ENCODE measurements at places on chromosomes 4 and X.

- no peak for DNase-seq
These were observed 18.5 kb upstream of the CXCL8 start for GRCh38 chr4:73721909-73722308.

DNA sequence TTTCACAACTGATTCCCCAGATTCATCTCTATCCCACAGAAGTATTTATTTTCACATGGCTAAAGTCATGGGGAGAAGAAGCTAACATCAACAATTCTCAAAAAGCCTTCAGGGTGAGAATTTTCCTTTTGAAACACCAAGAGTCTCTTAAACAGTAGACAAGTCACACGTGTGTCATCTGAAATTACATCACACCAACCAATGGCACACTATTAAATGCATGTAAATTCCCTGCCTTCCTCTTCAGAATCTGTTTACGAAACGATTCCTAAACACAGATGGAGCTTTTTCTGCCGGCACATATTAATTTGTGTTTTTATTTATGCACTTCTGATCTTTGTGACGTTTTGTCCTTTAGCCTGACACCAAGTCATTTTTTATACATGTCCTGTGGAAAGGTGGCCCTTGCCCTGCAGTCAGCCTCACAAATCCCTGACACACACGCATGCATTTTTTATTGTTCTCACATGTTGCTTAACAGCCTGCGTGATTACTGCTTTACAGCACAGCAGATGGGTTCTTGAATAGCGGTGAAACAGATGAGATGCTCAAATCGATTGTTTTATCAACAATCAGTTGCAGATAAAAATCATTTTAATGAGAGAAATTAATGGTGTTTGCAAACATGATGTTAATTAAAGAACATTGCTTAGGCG is 735.9 kb upstream of the TENM3 start:
- no peak for DNase-seq

GRCh38 chrX:107979534-107979933 is 2.6 kb downstream of the TEX13B start:
- no peak for DNase-seq

DNA sequence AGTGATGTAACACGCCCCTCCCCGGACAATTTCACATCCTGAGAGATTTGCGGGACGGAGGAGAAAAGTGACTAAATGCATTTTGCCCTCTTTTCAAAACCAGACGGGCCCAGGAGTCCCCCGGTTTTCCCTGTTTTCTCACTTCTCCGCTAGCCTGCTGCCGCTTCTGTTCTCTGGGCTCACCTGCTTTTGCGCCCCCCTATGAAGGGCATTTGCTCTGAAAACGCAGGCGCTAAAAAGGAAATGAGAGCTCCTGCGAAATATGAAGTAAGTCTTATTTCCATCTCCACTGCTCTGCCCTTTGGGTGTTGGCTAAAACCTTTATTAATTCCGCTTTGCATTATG is 613 bp upstream of the TMEM47 start:
- no peak for DNase-seq

DNA sequence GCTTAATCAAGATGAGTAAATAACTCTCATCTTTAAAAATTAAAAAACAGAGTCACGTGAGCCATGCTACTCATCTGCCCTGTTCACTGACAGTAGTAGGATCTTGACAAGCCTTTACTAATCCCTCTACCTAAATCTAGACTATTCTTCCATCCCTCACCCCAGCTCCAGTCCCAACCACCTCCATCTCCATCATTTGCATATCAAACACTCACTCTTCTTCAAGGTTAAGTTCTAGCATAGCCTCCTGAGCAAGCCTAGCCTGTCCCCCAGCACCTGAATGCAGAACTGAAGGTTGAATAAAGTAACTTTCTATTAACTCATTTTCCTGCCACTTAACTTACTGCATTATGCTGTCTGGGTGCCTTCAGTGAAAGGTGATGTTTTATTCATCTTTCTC is 72.5 kb downstream of the YIPF7 start:
- DNase-seq: no peak

- DNase-seq: no peak
These were observed 269.2 kb downstream of the FSTL5 start for GRCh38 chr4:161894493-161895167.

DNA sequence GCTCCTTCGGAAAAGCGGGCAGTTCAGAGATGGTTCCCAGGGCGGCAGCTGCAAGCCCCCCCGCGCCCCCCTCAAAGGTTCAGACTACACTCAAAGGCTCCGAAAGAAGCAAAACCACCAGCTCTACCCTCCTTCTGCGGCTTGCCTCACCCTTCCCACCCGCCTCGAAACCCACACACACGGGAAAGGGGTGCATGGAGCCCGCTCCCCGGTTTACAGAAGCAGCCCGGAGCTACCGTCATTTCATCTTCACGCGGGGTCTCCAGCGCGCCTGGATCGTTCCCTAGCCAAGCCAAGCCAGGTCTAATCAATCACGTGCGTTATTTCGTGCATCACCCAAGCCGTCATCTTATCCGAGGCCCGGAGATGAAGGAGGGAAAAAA is 1.2 kb downstream of the NLGN4X start:
- no peak for DNase-seq

DNA sequence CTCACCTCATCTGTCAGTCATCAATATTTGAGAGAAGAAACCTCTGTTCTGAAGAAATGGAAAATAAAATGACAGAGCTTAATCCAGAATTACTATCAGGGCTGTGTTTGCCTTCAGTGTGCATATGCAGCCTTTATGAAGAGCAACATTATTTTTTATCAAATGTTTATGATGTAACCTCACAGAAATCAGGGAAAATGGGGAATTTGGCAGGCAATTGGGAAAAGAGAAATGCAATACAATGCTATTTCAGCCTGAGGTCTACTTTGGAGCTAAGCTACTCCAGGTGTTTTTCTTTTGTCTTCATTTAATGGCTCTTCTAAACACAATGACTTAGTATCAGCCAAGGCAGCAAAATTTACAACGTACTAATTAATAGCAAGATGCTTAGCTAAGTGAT is 241.1 kb upstream of the TET2 start:
- DNase-seq: no peak

- DNase-seq: no peak
These were observed 127.8 kb downstream of the KCTD8 start for GRCh38 chr4:44320833-44321232.

GRCh38 chr4:156312261-156312847 is 358.7 kb upstream of the CTSO start:
- DNase-seq: no peak

DNA sequence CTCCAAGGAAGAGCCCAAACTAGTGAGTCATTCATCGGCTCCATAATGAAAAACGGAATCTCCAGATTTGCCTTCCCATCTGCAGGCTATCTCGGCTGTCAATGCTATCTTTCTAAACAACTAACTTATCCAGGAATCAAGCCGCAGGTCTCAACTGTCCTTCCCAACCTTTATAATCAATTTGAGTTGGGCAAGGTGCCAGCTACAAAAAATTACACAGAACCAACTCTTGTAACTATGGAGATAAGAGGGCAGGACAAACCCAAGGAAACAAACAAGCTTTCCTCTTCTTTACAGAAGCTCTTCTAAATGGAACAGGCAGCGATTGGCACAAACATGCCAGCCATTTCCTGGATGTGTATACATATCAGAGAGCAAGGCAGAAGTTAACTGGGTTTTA is 61.2 kb upstream of the RAI2 start:
- DNase-seq: no peak

DNA sequence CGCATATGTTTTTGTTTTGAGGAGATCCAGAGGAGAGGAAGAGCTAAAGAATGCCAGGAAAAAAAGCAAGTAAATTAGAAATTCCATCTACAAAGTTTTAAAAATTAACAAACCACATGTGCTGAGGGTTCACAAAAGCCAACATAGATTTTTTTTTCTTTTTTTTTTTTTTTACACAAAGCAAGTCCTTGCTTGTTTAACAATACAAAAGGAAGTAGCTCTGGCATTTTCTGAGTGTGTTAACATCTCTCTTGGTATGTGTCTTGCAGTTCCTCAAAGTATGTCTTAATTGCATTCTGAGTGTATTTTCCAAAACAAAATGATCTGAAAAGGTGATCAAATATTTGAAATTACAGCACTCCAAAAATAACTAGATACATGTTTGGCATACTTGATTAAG is 1682.7 kb upstream of the AGA start:
- DNase-seq: no peak

DNA sequence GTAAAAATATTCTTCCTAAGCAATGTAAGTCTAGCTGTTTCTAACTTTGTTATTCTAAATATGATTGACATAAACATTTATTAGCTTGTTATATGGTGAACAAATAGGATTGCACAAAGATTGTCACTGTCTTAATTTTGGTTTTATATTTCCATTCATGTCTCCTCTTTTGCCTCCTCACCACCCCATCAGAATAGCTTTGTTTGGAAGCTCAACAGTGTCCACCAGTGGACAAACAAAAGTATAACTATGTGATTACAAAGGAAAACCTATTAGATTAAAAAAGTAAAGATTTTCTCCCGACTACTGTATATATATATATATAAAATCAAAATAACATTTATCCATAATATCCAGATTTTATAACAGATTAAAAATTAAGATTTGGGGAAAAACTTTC is 468.2 kb downstream of the ZIC3 start:
- no peak for DNase-seq

DNA sequence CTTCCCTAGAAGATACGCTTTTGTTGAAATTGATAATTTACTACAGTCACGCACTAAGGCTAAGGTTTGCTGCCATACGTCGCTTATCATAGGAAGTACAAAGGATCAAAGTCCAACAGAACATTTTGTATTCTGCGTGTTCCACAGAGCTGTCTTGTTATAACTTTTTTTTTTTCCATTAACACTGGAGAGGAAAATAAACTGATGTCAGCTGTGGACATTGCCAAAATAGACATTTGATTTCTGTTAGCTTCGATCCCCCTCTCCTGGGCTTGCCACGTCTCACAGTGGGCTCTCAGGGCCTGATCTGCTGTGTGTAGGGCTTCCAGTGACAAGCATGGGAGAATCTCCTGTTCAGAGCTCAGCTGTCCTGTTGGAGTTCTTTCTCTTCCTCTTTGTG is 93.3 kb downstream of the SPATA18 start:
- DNase-seq: no peak

DNA sequence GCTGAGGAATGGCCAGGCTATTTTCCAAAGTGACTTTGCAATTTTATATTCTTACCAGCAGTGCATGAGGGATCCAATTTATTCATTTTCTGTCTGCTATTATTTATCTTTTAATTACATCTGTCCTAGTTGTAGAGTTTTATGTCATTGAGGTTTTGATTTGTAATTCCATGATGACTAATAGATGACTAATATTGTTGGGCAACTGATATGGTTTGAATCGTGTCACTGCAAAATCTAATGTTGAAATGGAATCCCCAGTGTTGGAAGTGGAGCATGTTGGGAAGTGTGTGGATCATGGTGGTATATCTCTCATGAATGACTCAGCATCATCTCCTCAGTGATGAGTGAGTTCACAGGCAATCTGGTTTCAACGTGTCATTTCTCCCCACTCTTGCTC is 201.5 kb downstream of the TBX22 start:
- DNase-seq: no peak

GRCh38 chr4:24468071-24468470 is 116.3 kb downstream of the DHX15 start:
- DNase-seq: no peak

GRCh38 chr4:122718281-122718680 is 14.2 kb upstream of the BBS12 start:
- no peak for DNase-seq

GRCh38 chr4:138706201-138706600 is 309.4 kb upstream of the NOCT start:
- DNase-seq: no peak

DNA sequence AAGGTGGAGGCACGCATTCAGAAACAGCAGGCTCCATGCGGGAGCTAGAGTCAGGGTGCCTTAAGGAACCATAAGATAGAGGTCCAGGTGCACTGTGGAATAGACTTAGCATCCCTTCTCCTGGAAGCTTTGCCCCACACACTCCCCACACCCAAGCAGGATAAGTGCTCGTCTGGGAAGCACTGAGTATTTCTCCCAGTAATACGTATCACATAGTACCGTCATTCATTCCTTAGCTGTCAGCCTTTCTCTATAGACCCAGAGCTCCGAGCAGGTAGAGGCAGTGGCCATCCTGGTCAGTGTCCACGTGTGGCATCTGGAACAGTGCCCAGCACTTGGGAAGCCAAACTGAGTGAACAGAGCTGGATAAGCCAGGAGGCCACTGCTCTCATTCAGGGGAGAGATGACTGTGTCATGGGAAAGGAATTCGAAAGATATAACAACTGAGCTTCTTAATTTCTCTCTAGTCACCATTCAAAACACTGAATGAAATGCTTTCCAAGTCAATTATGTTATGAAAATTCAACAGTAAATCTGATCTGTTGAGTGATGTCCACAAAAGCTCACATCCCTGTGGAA is 9.9 kb downstream of the APBB2 start:
- no peak for DNase-seq

GRCh38 chrX:69613946-69614345 is 2.0 kb upstream of the EDA start:
- no peak for DNase-seq

DNA sequence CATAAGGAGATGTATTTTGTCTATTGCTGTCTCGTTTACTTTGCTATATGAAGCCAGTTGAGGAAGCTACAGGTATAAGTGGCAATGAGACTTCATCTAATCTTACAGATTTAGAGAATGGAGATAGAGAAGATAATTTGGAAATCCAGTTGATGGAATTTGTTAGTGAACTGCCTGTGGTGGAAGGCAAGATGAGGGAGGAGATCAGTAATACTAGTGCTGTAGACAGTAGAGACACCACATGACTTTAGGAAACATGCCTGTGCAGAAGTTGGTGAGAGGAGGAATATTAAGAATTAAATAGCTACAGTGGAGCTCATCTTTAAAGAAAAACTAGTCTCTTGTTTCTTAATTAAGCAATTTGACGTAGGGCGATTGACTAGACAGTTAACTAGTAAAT is 51.3 kb downstream of the RBPJ start:
- no peak for DNase-seq

DNA sequence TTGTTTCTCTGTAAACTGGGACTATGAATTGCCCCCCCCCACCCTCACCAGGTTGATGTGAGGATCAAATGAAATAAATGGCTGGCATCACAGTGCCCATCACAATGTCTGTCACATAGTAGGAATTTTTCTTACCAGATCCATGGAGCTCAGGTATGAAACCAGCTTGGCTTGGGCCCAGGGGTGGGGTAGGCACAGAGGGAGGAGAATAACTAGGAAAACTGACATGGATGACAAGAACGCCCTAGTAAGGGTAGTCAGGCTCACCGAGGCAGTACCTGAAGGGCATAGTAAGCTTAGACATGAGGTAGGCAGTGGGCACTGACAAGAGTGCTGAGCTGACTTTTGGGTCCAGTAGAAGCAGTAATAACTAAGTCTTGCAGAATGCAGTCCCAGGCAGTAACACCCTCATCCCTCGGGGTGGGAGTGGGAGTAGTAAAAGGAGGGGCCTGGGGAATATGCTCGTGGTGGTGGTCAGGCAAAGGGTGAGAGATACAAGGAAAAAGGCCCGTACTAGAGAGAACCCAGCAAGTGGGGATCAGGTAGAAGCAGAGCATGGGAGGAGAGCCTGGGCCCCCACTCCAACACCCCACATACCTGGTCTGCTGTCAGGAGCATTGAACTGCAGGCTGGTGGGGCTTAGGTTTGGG is 155.9 kb upstream of the PJA1 start:
- DNase-seq: no peak

DNA sequence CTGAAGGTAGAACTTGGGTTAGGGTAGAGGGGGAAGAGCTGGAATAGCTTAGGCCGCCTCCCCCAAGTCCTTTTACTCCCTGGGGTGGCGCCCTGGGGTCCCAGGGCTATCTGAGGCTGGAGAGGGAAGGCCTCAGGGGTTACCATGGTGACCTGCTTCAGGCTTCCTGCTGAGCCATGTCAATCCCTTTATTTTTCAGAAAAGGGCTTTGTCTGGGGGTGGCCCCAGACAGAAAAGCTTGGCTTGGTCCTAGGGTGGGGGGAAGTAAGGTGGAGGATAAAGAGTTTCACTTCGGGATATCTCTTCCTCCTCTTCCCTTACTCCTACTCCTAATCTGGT is 6.3 kb downstream of the EFNB1 start:
- no peak for DNase-seq

All from stimulated activated CD8-positive, alpha-beta memory T cell treated with anti-CD3 and anti-CD28 coated beads, Interleukin-4, amount 100 ng/mL, for 4 hours (primary cell).